ENCODE measurements at places on chromosomes 13 and 19.

DNA sequence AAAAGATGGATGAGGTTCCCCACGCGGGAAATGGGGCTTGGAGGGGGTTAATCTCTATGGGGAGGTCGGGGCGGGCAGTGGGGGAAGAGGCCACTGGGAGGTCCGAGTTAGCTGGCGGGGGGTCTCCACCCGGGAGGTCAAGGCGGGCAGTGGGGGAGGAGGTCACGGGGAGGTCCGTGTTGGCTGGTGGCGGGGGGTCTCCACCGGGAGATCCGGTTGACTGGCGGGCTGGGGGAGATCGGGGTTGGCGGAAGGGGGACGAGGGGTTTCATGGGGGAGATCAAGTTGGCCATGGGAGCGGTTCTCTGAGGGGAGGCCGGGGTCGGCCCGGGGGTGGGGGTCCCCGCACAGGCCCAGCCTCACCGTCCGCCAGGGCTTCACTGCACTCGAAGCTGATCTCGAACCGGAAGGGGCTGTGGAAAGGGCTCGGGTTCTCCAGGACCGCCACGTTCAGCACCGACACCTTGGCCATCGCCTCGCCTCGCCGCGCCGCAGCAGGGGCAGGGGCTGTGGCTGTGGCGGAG is 342 bp downstream of the ASF1B start:
- DNase-seq = no peak

DNA sequence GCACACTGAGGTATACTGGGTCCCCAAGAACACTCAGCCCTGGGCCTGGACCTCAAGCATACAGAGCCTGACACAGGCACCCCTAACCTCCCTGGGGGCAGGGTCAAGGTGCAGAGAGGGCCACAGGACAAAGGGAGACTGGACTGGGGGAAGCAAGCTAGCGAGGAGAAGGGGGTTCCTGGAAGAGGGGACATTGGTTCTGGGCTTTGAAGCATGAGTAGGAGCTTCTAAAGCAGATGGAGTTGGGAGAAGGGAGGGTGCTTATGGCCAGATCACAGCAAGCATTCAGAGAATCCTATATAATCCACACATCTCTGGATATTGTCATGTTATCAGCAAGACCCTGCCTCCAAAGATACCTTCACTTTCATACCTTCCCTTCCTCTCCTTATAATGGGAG is 3.2 kb downstream of the CIB3 start:
- DNase-seq = no peak

GRCh38 chr19:13888281-13888680 is 11.3 kb downstream of the NANOS3 start:
- no peak for DNase-seq

DNA sequence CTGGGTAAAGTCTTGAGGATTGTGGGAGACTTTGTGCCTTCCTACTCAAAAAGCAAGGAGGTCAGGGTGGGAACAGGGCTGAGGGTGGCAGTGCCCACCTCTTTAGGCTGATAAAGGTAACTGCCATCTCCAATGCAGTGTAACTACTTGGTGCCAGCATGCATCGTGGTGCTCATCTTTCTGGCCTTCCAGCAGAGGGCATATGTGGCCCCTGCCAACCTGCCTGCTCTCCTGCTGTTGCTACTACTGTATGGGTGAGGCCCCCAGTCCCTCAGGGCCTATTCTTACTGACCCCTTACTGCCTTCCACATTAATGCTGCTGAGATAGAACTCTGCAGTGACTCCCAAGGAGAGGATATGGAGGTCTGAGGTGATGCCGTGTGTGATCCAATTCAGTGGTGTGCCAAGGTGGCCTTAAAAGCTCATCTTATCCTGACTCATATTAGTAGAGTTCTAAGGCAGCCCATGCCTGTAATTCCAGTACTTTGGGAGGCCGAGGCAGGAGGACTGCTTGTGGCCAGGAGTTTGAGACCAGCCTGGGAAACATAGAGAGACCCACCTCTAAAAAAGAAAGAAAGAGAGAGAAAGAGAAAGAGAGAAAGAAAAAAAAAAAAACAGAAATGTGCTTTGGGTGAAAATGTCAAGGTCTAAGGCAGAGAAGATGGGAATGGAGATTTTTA is 9.7 kb upstream of the ARHGAP45 start:
- peak; percentile 62 for DNase-seq

DNA sequence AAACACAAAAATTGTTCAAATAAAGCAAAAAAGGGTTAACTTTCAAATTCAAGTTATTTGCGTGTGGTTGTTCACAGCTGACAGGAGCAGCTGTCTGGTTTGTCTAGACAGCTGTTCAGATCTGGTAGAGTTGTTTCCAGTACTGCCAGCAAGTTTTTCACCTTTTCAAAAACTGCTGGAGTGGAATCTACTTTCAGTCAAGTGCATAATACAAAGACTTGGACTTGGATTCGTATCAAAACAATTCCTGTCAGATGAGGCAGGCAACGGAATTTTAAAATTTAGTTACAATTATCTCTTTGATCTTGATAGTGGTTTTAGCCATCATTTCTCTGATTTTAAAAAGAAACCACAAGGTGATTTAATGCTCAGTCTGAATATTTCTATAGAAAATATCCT is 51.7 kb upstream of the EEF1AKMT1 start:
- no peak for DNase-seq

DNA sequence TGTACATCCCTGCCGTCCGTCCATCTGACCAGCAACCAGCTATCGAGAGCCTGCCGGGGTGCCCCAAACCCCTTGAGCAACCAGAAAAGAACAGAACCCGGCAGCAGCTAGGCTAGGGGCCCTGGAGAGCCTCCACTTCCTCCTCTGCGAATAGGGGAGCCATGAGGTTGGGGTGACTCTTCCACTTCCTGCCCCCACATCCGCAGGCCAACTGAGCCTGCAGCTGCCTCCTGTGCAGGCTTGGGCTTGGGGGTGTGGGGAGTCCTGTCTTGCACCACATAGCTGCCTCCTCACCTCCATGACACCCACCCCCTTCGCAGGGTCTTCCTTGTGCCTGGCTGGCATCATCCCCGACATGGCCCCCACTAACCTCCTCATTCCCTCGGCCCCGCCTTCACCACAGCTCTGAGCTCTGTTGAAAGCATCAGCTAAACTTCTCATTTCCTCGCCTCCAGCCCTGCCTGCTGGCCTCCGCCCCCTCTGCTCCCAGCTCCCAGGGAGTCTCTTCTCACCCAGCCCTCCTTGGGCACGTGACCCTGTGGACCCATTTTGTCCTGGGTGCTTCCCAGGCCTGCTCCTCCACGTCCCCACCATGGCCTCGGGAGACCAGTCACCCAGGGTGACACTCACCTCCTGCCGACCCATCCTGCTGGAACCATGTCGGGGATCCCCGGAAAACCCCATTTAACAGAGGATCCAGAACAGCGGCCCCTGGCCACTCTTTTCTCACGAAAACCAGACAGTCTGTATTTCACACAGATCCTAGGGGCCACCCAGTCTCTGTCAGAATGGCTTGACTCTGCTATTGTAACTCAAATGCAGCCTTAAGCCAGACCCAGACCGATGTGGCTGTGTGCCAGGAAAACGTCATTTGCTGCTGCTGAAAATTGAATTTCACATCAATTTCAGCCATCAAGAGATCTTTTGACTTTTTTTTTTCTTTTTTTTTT is 50.4 kb downstream of the MYO9B start:
- DNase-seq = no peak

GRCh38 chr13:108190897-108191296 is 24.4 kb downstream of the LIG4 start:
- DNase-seq = no peak

DNA sequence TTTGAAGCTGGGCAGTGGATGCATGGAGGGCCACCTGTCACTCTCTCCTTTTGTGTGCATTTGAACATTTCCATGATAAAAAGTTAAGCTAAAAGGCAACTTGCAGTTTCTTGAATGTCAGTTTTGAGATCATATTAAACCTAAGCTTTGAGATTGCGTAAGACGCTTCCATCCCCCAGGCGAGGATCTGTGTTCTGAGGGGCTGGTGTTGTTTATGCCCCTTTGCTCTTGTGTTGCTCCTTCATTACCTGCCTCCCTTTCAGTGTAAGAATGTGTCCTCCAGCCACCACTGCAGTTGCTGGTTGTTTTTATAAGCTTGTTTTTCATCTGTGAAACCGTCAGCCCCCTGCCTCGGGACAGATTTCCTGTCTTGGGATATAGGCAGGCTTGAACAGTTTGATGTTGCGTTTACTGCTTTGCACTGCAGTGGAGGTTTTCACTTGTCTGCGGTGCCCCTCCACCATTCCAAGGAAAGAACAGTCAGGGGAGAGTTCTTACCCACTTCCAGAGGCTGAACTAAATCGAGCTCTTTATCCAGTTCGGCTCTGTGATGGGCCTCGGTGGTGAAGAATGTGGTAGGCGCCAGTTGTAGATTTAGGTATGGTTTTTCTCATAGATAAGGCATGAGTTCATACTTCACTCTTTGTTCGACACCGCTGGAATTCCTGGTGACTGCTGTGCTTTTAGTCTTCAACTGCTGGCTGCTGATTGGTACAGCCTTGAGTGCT is 96.8 kb downstream of the ARHGEF7 start:
- DNase-seq = no peak

Data from NCI-H1417 (cell line).